Activated CD4-positive, alpha-beta T cell treated with anti-CD3 and anti-CD28 coated beads, Interleukin-2, amount 50 U/mL, for 48 hours (primary cell): ENCODE measurements at places on chromosomes 1 and 21.
A peak's percentile ranks its signal among the peaks of the same experiment; 100 is the strongest.

DNA sequence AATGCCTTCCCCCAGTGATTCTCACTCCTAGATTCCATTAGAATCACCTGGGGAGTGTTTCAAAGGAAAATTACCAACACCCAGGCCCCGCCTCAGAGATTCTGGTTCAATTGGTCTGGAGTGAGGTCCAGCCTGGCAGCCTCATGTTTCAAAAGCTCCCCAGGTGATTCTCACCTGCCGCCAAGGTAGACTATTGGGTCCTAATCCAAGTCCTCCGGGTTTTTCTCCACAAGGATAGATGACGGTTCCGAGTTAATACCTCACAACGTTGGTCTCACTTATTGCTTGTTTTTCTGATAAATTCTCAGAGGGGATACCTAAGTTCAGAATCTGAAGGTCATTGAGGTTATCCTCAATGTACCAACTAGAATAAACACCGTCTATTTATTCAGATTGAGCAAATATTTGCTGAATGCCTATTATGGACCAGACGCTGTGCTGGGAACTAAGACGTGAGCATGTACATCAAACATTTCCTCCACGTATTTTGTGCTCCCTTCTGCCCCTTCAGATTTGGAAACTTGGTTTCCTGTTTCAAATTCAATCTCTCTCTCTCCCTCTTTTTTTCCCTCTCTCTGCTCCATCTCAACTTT is 97.5 kb downstream of the SEC16B start:
- no peak for DNase-seq

DNA sequence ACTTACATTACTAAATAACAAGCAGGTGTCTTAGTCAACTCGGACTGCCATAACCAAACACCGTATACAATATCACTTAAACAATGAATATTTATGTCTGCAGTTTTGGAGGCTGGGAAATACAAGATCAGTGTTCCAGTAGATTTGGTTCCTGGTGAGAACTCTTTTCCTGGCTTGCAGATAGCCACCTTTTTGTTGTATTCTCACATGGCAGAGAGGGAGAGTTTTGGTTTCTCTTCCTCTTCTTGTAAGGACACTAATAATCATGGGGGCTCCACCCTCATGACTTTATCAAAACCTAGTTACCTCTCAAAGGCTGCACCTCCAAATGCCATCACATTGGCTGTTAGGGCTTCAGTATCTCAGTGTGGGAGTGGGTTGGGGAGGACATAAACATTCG is 82.9 kb upstream of the CACYBP start:
- DNase-seq, result no peak

- no peak for DNase-seq
Observed at GRCh38 chr1:197675583-197676208, 99.6 kb downstream of the DENND1B start.

GRCh38 chr21:44443291-44443890 is 11.9 kb upstream of the LRRC3 start:
- DNase-seq, result no peak

- no peak for DNase-seq
Observed at GRCh38 chr21:32003411-32003810, 130.6 kb downstream of the HUNK start.

DNA sequence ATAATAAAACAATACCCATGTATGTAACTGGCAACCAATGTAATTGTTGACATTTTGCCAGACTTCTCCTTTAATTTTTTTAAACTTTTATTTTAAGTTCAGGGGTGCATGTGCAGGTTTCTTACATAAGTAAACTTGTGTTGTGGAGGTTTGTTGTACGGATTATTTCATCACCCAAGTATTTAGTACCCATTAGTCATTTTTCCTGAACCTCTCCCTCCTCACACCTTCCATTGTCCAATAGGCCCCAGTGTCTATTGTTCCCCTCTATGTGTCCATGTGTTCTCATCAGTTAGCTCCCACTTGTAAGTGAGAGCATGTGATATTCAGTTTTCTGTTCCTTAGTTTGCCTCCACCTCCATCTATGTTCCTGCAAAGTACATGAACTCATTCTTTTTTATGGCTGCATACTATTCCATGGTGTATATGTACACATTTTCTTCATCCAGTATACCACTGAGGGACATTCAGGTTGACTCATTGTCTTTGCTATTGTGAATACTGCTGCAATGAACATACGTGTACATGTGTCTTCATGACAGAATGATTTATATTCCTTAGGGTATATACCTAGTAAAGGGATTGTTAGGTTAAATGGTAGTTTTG is 6.7 kb downstream of the DEPDC1 start:
- DNase-seq, result no peak

- no peak for DNase-seq
Observed at GRCh38 chr1:168772428-168773060, 43.5 kb upstream of the DPT start.

GRCh38 chr1:182182311-182182710 is 120.8 kb upstream of the ZNF648 start:
- no peak for DNase-seq

GRCh38 chr1:230303822-230304221 is 122.3 kb downstream of the PGBD5 start:
- no peak for DNase-seq

GRCh38 chr21:14947613-14948160 is 117.1 kb downstream of the NRIP1 start:
- DNase-seq, result no peak

- no peak for DNase-seq
Observed at GRCh38 chr1:116573431-116574095, 2.7 kb upstream of the CD58 start.

GRCh38 chr1:205576805-205577761 is 54.7 kb downstream of the ELK4 start:
- DNase-seq, result no peak

DNA sequence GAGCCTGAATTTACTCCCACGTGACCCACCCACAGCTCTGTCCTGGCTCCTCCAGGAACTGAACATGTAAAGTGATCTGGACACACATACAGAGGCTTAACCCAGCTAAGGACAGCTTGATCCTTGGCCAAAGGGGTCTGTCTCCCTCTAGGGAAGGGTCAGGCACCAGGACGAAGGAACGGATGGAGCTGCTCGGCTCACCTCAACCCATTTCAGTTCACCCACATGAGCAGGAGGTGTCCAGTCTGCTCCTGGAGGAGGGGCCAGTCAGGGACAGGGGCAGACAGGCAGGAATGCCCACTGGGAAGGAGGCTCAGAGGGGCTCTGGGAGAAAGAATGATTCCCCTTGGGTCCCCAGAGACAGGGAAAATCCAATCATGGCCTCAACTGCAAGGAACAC is 567.2 kb downstream of the PTPRU start:
- no peak for DNase-seq

- DNase-seq, result no peak
Observed at GRCh38 chr21:42189431-42189830, 29.5 kb upstream of the ABCG1 start.

GRCh38 chr21:34640858-34641257 is 25.9 kb upstream of the RCAN1 start:
- DNase-seq, result peak; percentile 8

DNA sequence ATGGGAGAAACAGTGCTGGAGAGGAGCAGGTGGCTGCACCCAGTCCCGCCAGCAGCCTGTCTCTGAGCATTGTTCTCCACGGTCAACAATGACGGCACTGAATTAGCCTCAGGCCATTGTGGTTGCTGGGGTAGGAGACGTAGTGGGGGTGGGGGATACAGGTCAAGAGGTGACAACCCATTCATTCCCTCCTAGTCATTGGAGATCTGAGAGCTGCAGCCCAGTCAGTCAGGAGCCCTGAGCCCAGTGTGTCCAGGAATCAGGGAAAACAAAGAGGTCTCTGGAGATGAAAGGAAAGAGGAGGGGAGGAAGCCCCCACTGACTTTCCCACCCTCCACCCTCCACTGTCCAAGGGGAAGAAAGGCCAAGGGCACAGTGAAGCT is 15.3 kb downstream of the SMIM12 start:
- DNase-seq, result no peak

GRCh38 chr21:45611296-45611695 is 32.2 kb upstream of the PCBP3 start:
- no peak for DNase-seq
